HCT116 (cell line): ENCODE measurements at places on chromosomes 12 and 14. TPM values are rescaled to one million over a fixed set of nuclear protein-coding genes. Genes with fewer than 3 reads are reported as not detected.

DNA sequence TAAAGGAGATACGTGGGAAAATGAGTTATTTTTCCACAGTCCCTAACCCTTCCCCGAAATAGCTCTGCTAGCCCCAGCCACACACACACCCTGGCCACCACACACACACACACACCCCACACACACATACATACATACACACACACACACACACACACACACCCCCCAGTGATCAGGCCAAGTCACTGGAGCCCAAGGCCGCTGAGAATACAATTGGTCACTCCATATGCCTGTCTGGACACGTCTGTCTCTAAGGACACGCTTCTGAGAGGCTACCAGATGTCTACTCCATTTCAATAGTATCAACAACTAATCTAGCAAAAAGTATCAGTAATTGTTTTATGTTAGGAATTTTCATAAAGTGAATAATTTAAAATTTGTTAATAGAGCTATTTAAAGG is 13.0 kb upstream of the DIABLO start:
- no peak for DNase-seq

DNA sequence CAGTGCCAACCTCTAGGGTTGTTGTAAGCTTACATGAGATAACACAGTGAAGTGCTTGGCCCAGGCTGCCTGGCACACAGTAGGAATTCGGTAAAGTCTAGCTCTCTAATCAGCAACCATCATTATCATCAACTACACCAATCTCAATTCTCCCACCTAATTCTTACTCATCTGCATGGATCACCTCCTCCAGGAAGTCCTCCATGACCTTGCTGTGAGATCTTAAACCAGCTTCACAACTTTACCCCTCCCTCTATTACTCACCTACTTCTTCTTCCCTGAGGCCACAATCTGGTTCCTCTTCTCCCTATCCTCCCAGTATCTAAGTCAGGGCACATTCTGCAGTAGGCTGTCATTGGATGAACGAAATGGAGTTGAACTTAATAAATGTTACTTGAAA is 67.3 kb downstream of the GSC start:
- no peak for DNase-seq

GRCh38 chr14:23639048-23639890 is 3.1 kb downstream of the DHRS2 start:
- no peak for DNase-seq

RPL10L gene
- not detected for total RNA-seq
